Left forelimb (tissue), 1 donor: ENCODE measurements at places on chromosomes 2 and 18.

DNA sequence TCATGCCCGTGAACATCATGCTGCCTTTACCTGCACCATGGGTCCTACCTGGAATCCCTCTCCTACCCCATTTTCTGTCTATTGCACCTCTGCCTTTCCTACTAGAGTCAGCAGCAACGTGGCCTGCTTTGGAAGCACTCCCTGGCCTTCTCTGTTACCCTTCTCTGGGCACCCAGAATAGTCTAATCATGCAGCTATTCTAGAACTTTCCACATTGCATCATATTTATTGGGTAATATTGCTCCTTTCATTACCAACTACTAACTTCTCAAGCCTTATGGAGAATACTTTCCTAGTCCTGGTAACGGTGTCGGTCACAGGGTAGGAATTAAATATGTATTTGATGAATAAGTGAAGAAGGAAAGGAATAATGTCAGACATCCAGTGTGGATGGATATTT is 33.3 kb upstream of the CREG2 start:
- DNase-seq, result no peak

GRCh38 chr2:196205881-196206435 is 34.6 kb upstream of the STK17B start:
- no peak for DNase-seq

GRCh38 chr2:65671670-65672242 is 239.4 kb upstream of the SPRED2 start:
- no peak for DNase-seq

- no peak for DNase-seq
Measured at GRCh38 chr2:148721520-148721931, 77.0 kb downstream of the EPC2 start.

DNA sequence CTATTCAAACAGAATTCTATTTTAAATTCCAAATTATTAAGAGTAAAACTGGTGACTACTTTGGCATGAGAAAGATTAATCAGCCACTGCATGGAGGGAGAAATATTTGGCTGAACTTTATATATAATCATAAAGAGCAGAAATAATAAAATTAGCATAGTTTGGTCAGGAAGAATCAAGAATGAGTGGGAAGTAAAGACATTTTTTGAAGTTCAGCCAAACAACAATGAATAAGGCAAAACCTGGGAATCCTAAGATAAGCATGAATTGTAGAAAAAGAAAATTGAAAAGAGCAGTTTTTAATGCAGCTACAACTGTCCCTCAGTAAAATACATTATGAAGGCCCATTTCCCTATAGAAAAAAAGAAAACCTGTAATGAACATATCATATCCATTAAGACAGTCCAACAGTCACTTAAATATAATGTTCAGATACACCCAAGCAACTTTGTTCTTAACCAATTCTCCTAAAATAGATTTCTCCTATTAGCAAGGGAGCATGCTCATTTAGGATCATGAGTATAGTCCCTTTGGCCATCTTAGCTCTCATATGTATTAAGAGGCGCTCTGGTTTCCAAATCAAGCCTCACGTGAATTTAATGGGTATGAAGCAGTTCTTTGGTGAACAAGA is 6.5 kb downstream of the TMEM17 start:
- no peak for DNase-seq

DNA sequence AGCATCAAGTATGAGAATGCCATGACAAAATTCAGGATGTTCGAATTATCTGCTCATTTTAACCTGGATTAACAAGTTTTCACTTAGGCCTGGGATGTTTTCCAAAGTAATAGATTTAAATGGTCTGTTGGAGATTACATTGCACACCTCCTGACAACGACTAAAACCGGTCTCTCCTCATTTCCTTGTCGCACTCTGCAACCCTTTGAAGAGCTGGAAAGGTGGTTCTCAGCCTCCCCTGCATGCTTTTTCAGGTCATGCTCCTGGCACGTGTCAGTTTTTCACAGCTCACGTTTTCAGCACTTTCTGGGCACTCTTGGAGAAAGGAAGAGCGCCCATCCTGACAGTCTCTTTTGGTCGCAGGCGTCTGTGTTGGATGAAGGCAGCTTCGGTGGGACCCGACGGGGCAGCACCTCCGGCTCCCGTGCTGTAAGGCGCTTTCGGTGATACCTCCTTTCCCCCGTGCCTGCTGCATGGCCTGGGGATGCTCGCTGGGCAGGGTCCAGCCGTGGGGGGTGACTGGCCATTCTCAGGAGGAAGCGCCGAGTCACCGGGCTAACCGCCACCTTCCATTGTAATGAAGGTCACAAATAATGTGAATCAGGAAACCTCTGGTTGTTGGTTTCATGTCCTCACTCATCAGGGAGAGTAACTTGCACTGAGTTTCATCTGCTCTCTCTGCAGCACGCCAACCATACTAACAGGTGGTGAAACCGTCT is 63.5 kb upstream of the RBM44 start:
- no peak for DNase-seq

DNA sequence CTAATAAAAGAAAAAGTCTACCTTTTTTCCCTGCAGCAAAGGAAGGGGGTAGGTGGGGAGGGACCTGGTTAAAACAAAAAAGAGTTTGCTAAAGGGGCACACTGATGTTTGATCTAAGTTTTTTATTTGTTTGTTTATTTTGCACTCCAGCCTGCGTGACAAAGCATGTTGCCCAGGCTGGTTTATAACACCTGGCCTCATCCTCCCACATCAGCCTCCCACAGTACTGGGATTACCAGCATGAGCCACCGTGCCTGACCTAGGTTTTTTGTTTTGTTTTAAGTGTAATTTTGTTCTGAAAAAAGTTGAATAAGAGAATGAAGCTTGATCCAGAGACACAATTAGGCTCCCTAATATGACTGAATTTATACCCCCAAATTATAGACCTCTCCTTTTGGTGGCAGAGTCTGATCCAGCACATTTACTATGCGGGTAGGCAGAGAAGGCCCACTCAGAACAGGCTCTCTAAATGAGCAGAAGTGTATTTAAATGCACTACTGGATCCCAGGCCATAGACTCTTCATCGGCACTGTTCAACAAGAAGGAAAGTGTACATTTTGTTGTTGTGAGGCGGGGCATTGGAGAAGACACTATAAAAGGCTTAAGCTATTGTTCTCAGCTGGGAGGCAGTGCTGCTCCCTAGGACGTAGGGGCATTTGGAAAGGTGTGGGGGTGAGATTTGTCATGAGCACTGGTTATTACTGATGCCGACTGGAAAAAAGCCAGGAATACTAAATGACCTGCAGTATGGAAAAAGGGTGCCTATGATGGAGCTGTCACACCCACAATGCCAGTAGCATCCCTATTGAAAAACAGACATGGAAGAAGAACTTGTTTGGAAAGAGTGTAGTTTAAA is 32.4 kb downstream of the MRPS9 start:
- DNase-seq, result no peak

- DNase-seq, result no peak
Measured at GRCh38 chr2:220877897-220878296, 694.2 kb downstream of the EPHA4 start.

DNA sequence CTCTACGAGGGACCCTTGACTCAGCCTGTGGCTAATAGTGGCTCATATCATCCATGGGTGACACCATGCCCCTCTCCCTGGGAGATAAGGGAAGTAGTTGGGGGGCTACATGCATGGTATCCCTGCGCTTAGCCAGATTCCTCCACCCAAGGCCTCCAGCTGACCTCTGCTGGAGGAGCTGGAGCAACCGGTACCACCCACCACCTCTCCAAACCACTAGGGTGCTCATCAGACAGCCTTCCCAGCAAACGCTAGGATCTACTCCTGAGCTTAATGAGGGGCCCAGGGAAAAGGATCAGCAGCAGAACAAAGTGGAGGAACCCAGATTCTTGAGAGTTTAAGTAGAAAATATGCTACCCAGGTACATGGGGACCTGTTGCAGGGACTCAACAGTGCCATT is 75.9 kb upstream of the CAPN13 start:
- no peak for DNase-seq

DNA sequence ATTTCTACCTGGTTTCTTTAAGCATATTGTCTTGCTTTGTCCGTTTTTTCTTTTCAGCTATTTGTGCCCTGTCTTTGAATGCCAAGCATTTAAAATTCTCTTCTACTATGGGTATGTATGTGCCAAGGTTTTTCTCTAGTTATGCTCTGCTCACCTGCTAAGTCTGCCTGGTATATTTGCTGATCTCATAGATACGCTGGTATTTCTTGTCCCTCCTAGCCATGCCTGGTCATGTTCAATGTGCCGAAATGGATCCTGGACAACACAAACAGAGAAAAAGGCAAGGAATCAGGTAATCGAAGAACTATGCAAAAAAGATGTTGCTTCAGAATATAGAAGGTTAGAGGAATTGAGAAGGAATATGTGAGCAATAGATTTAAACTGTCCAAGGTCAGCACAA is 14.9 kb upstream of the KDM3A start:
- DNase-seq, result no peak

- no peak for DNase-seq
Measured at GRCh38 chr18:12652861-12653401, 5.0 kb downstream of the SPIRE1 start.

DNA sequence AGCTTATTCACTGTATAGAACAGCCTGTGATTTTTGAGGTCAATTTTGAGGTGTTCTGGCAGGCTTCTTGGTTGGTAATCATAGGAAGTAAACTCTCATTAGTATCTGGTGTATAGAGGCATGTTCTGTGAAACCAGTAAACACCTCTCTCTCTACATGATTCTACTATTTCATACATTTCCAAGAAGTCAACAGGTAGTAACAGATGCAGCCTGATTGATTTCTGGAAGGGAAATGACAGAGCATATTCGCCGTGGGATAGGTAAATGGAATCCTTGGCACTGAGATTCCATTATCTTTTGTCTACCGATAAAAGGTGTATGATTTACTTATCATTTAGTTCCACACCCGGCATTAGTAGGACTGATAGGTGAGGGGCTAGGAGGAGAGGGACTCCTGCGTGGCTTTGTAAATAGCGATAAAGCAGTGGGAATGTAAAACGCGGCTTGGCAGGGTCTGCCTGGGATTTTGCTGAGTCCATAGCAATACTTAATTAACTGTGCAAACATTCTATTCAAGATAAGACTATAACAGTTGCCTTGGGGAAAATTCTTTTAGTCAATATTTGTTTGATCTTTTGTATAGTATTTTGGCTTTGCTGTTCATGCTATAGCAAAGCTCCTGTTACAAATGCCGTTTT is 32.3 kb downstream of the LYPD6B start:
- no peak for DNase-seq

GRCh38 chr2:202152104-202152715 is 79.2 kb downstream of the KIAA2012 start:
- DNase-seq, result no peak
